ENCODE measurements at places on chromosomes 1 and 21.

GRCh38 chr1:65308781-65309303 is 501 bp upstream of the DNAJC6 start:
- no peak for DNase-seq

DNA sequence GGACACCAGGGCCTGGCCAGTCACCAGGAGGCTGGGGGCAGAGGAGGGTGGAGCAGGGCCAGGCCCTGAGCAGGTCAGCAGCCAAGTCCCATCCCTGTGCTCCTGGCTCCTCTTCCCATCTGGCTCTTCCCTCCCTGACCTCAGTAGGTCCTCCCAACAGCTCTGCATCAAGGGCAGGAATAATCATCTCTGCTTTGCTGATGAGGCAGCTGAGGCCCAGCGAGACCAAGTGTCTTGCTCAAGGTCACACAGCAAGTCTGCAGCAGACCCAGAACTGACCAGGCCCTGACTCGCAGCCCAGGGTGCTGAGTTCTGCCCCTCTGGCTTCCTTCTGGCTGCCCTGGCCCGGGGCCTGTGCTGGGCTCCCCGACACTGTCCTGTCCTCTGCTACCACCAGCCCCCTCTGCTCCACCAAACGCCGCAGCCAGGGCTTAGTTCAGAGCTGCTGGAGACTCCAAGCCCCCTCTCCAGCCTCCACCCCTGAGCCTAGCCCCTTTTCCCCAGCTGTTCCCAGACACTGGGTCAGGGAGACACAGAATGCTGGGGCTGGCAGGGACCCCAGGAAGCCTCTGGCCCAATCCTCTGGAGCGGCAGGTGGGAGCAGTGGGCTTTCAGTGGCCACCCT is 224.9 kb downstream of the PTPRU start:
- DNase-seq, result no peak

GRCh38 chr1:245311887-245312536 is 157.2 kb downstream of the KIF26B start:
- DNase-seq, result no peak

DNA sequence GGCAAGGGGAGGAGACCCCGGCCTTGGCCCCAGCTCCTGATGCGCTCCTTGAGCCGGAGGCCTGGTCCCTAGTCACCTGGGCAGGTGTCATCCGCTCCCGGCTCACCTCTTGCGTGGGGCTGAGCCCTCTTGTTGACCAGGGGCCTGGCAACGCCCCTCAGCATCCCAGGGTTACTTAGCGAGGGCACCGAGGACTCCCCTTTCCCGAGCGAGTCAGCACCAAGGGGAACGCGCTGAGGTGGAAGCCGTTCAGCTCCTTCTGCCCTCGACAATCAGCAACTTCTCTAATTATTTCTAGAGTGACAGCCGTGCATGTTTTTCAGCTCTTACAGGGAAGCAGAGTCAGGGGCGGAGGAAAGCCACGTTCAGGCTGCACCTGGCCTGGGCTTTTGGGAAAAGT is 522 bp downstream of the SLC45A1 start:
- no peak for DNase-seq

DNA sequence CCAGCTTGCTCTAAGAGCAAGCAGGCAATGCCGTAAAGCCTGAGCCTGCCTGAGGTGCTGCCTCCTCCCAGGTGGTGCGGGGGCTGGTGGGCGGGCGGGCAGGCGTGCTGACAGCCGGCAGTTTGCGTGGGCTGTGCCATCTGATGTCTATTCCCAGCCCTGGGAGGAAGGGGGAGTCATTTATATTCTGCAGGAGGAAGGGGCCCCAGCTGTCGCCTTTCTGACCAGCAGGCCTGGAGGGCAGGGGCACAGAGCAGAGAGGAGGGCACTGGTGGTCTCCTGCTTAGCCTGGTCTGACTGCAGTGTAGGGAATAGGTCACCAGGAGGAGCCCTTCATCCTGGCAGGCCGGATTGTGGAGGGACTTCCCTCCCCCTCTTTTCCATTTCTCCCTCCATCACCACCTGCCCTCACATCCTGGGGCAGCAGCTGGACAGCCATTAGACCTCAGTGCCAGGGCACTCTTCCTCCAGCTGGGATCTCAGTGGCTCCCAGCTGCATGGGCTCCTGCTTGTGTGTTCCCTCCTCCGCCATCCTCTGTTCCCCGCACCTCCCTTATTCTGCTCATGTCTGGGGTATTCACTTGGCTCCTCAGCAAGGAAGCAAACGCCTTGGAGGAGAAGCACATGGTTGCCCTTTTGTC is 4.4 kb downstream of the CYB561D1 start:
- DNase-seq, result no peak

DNA sequence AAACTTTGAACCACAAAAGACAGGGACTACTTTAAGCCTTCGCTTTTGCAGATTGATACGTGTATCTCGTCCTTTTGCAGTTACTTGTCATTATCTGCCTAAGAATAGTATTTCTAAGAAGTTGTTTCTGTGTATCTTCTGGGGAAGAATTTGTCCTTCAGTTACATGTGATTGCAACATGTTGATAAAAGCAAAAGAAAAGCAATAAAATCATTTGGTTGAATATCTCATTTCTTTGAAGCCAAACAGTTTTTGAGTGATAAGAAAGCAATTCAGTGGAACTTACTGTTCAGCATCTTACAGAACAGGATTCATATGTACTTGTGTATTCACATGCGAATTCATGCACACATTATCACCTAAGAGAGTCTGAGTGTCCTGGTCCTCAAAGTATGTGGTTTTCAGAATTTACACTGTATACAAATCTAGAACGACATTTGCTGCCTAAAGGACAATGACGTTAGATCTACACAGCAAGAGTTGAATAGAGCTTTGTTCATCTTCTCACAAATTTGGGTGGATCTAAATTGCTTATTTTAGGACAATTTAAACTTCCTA is 66.7 kb upstream of the MRPS6 start:
- DNase-seq, result no peak

DNA sequence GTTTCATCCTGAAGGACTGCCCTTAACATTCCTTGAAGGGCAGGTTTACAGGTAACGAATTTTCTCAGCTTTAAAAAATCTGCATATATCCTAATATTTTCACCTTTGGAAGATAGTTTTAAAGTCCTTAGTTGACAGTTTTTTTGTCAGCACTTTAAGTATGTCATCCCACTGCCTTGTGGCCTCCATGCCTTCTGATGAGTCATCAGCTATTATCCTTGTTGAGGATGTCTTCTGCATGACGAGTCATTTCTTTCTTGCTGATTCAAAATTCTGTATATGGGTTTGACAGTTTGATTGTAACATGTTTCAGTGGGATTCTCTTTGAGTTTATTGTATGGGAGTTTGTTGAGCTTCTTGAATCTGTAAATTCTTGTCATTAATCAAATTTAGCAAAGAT is 500.6 kb downstream of the DISC1 start:
- no peak for DNase-seq

DNA sequence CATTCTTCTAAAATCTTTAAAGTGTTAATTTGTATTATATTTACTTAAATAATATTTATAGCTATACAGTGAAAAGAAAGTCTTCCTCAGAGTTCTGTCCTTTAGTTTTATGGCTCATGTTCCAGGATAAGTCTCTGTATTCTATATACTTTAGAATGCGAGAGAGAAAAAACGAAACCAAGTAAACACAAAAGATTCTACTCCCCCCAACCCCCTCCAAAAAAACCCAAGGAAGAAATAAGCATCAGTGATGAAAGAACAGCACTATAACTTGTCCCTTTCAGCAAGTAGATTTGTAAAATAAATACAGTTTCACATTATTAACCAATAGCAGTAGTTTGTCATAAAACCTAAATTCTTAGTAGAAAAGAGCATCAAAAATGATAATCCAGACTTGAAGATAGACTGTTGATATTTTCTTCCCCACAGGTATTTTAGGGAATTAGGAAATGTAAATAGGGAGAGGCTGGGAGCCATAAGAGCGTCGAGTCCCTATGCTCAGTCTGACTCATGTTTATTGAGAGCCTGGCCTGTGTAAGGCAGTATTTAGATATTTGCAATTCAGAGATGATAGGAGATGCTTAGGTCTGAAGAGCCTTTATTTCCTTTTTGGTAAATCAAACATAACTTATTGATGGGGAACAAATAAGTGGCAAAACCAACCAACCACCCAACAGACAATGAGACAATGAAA is 35.5 kb downstream of the CDC14A start:
- DNase-seq, result no peak

- no peak for DNase-seq
These were observed 59.7 kb downstream of the DESI2 start for GRCh38 chr1:244712669-244713068.

DNA sequence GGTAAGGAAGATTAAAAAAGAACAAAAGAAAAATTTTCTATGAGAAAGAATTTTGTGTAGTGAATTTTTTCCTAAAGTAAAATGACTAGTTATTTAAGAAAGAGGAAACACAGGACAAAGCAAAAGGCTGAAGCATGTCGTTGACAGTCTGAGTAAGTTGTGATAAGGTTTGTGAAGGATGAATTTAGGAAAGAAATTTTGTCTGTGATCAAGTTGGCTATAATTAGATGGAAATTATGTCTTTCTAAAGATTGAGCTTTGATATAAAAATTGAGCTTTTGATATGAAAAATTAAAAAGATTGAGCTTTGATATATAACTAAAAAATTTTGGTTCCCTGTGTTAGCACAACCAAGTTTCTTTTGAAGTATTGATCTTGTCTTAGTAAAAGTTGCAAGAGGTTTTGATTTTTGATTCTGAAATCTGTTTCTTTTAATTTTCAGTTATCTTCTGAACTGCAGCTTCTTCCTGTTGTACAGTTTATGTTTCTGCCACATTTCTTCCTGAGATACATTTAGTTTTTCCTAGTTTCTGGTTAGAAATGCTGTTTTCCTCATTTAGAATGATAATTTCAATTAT is 101.7 kb upstream of the KIAA0040 start:
- DNase-seq, result no peak

- DNase-seq, result no peak
These were observed 811 bp downstream of the EXO1 start for GRCh38 chr1:241848686-241849344.

DNA sequence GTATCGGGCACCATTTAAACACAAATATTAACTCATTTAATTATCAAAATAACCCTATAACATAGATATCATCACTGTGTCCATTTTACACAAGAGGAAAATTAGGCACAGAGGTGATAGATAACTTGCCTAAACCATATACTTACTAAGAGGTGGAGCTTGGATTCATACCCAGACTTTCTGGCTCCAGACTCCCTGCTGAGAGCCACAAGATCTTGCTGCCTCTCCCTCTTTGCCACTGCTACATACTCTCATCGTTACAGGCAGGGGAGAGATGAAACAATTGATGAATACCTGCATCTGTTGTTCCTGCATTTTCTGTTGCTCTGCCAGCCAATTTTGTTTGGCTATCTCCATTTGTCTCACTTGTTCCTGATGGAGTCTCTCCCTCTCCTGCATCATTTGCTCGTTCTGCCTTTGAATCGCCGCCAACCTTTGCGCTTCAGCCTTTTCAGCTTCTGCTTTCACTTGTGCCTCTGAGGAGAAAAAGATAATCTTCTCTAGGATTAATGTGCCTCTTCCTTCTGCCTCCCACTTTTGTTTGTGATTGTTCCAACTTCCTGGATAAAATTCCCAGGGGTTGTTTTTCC is 10.6 kb downstream of the GBP5 start:
- DNase-seq, result no peak

DNA sequence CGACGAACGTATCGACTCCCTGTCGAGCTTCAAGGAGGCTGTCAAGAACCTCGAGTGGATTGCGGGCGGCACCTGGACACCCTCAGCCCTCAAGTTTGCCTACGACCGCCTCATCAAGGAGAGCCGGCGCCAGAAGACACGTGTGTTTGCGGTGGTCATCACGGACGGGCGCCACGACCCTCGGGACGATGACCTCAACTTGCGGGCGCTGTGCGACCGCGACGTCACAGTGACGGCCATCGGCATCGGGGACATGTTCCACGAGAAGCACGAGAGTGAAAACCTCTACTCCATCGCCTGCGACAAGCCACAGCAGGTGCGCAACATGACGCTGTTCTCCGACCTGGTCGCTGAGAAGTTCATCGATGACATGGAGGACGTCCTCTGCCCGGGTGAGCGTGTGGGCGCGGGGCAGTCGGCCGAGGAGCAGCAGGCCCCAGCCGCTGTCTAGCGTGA is 28.0 kb downstream of the COL6A2 start:
- no peak for DNase-seq

DNA sequence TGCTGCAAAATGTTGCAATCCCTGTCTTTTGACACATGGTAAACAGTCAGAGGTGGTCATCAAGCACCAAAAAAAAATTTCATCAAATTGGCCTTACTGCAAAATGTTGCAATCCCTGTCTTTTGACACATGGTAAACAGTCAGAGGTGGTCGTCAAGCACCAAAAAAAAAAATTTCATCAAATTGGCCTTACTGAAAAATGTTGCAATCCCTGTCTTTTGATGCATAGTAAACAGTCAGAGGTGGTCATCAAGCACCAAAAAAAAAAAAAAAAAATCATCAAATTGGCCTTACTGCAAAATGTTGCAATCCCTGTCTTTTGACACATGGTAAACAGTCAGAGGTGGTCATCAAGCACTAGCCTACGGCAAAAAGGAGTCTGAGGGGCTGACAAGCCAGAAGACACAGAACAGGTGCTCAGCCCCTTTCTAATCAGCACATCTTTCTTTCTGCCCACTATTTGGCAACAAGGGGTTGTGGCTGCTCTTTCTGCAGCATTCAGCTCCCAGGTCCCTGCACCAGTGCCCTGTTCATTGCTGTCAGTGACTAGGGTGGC is 223.8 kb downstream of the KCNH1 start:
- DNase-seq, result no peak

DNA sequence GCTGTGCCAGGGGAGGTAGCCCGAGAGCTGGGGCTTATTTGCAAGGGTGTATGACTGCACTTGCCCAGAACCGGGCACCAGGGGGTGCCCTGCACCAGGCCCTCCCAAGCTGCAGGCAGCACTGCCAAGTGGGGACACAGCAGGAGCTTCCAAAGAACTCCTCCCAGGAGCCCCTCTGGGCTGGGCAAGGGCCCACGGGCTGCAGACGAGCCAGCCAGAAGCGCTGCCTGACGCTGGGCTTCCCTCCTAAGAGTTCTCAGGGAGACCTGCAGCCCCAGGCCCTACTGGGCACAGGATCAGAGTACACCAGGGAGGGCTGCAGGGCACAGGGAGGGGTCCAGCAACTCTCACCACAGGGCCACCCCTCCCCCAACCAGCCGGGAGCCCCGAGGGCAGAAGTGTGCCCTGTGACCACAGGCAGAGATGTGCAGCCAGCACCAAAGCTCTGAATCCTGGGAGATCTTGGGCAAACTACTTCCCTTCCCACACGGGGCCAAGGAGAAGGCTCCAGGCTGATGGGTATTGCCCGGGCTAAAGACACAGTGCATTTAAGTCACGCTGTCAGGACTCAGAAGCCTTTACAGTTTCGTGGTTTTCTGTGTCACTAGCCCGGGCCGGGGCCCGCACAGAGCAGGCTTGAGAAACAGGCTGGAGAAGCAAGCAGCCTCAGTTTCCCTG is 63.4 kb downstream of the KCNAB2 start:
- DNase-seq, result no peak

- no peak for DNase-seq
These were observed 63.8 kb downstream of the CD34 start for GRCh38 chr1:207847116-207847515.

DNA sequence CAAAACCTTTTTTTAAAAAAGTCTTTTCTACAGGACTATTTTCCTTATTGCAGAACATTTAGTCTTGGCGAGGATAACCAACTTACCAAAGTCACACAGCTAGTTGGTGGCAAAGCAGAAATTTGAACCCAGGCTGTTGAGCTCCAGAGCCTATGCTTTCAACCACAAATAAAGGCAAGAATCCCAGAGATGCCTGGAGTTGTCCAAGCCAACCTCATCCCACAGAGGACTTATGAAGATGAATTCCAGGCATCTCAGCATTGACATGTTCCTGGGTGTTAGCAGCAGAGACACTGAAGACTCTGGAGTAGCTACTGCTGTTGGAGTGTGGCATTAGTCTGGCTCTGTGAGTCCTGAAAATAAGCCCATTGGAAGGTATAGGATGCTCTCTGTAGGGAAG is 287.6 kb upstream of the C1orf105 start:
- DNase-seq, result no peak
